ENCODE measurements at places on chromosomes 2 and 18.

GRCh38 chr18:36058674-36059073 is 8.7 kb downstream of the RPRD1A start:
- DNase-seq = no peak

- no peak for DNase-seq
Observed at GRCh38 chr18:79975985-79976680, 11.7 kb downstream of the HSBP1L1 start.

DNA sequence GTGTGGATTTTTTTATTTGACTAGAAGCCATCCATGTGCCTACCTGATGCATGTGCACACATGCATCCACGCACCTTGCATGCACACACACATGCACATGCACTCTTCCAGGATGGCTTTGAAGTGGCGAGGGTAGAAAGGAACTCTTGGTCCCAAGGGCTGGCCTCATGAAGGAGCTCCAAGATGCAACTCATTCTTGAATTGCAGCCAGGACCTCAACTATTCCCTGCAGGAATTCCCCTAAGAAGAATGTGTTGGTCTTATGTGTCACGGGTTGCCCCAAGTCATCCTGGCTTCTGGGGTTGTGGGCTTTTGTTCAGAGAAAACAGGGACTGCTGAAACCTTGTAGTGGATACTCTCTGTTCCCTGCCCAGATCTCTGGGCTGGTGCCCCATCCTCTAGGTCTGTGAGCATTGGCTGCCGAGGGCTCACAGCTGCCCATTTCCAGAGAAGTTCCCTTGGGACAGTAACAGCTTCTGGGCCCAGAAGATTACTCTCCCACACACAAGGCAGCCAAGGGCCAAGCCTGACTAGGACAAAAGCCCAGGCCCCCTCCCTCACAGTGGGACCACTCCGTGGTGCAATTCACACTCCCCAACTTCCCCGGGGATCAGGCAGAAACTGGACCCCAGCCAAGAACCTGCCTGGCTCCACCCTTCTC is 137.6 kb downstream of the COPS8 start:
- no peak for DNase-seq

DNA sequence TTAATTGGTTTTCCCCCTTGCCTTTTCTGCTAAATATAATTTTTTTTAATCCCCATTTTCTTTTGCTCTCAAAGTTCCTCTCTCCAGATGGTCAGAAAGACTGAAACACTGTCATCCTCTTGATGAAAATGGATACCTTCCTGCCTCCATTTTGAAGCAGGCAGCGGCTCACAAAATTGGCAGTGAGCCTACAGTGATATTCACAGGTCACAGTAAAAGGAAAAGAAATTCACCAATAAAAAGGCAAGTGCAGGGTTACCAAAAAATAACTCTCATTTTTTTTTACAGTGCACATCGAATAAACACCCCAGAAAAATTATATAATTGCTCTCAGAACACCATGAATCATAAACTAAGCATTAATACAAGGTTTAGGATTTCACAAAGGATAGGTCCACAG is 307.5 kb downstream of the TCF4 start:
- no peak for DNase-seq

DNA sequence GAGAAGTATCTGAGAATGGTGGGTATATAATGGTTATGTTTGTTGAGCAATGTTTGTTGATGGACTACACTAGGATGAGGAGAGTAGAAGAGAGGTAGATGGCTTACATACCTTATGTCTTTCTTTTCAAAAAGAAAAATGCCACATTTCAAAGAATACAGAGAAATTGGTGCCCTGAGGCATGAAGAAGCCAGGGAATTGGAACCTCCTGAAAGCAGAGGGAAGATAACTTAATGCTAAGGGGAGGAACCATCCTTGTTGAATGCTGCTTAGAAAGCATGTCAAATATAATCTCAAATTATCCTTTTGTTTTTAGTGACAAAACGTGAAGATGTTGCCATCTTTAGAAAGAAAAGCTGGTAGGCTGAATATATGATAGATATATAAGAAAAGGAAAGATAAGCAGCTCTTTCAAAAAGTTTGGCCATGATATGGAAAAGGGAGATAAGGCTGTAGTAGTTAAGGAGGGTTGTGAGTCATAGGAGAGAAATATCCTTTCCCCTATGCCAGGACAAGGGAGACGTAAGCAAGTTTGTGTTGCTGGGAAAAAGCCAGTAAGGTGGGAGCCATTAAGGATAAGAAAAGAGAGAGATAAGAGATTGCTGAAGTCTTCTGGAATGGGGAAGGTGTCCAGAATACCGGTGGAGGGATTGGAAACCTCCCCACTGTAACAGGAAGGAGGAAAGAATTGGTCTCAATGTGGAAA is 66.3 kb downstream of the SCN2A start:
- no peak for DNase-seq
